Activated T-cell treated with anti-CD3 and anti-CD28 coated beads, Interleukin-2, amount 50 U/mL, for 72 hours (primary cell): ENCODE measurements at places on chromosomes 1 and 21.

- DNase-seq: no peak
Measured at GRCh38 chr21:39525129-39525528, 73.4 kb downstream of the SH3BGR start.

GRCh38 chr1:145937436-145937835 lies 10.2 kb upstream of the RBM8A start:
- DNase-seq: no peak

DNA sequence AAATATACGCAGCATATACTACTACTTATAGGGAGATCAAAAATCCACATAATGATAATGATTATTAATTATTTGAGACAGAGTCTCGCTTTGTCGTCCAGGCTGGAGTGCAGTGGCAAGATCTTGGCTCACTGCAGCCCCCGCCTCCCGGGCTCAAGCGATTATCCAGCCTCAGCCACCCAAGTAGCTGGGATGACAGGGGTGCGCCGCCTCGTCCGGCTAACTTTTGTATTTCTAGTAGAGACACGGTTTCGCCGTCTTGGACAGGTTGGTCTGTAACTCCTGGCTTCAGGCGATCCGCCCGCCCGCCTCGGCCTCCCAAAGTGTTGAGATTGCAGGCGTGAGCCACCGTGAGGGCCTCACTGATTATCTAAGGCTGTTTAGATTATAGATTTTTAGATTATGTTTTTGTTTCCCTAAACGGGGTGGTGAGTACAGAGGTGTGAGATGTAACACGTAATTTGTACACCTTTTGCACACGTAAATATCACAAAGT lies 548 bp upstream of the SLC25A33 start:
- DNase-seq: no peak

DNA sequence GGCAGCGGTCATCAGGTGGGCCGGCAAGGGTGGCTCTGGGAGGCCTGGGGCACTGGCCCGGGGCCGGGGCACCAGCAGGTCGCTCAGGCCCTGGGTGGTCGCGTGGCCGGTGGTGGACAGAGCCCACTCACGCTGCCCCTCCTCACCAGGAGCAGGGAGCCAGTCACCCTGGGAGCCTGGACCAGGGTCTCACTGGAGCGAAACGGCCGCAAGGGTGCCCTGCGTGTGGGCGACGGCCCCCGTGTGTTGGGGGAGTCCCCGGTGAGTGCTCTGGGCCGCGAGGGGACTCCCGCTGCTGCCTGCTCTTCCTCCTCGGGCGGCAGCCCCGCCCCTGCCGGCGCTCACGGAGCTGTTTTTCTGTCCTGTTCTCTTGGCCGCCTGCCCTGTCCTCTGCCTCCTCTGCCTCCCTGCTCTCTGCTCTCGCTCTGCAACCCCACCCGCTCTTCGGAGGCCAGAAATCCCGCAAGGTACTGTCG lies 23.5 kb downstream of the RNF223 start:
- no peak for DNase-seq

- DNase-seq: no peak
Measured at GRCh38 chr1:12035312-12035711, 16.0 kb downstream of the MIIP start.

DNA sequence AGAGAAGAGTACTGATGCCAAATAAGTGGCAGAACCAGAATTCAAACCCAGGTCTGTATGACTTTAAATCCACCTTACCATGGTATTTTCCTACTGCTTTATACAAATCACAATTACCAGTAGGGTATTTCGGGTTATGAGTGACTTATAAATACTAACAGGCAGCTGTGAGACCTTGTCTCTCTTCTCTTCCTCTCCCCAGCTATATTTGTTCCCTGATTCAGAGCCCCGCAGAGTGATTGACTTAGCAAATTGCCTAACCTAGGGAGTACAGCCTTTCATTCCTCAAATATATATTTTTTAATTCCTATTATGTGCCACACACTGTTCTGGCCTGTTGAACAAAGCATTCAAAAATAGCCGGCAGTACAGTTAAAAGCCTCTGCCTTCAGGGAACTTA lies 168.0 kb downstream of the CLEC20A start:
- DNase-seq: no peak

DNA sequence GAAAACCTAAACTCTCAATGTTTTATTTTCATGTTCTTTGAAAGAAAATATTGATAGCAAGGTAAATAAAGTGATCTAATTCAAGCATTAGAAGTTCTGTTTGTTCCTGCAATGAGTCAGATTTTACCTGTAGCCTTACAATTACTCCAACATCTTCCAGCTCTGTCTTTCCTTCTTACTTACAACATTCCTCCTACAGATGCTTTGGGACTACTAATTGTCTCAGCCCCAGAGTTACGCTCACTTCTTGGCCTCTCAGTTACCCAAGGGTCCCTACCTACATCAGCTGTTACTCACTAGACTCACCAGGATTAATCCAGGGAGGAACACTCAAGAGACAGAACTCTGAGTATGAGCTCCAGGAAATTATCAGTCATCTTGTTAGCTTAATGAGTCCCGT lies 26.4 kb downstream of the OR14A16 start:
- no peak for DNase-seq

- no peak for DNase-seq
Measured at GRCh38 chr1:91640877-91641526, 140.4 kb downstream of the CDC7 start.

DNA sequence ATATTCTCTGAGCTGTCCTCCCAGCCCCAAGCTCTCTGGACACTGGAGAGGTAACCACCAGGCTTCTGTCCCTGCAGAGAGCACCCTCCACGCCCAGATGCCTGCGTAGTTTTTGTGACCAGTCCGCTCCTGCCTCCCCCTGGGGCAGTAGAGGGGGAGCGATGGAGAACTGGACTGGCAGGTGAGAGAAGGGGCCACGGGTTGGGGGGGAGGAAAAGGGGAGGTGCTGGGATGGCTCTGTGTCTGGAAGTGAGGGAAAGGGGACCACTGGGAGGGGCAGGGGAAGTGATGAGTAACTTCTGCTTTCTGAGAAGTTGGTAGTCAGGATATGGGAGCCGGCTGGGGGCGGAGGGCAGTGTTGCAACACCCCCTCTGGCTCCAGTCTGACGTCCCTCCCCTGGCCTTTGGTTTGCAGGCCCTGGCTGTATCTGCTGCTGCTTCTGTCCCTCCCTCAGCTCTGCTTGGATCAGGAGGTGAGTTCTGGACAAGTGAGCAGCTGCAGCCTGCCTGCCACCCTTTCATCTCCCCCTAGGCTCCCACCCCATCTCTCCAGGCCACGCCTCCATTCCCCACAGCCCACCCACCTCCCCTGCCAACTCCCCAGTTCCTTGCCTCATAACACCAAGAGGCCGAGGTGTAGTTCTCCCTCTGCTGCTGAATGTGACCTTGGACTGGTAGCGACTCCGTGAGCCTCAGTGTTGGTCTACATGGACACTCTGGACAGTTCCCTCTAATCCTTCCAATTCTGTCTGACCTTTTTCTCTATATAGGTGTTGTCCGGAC lies 3.1 kb downstream of the ADAMTSL4 start:
- no peak for DNase-seq

- no peak for DNase-seq
Measured at GRCh38 chr21:32993894-32994293, 31.8 kb upstream of the OLIG2 start.

DNA sequence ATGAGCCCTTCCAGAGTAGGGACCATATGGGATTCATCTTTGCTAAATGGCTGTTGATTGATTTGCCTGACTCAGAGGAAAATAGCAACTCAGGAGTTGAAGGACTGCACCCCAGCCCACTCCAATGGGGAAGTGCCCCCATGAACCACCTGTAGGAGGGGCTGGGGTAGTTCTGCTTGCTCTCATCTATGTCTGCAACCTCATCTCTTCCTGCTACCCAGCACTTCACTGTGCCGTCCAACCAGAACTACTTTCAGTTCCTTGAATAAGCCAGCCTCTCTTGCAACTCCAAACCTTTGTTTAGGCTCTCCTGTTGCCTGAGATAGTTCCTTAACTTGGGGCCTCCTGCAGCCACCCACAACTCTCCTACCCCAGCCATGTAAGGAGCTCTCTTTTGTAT lies 26.6 kb downstream of the BEND5 start:
- no peak for DNase-seq

DNA sequence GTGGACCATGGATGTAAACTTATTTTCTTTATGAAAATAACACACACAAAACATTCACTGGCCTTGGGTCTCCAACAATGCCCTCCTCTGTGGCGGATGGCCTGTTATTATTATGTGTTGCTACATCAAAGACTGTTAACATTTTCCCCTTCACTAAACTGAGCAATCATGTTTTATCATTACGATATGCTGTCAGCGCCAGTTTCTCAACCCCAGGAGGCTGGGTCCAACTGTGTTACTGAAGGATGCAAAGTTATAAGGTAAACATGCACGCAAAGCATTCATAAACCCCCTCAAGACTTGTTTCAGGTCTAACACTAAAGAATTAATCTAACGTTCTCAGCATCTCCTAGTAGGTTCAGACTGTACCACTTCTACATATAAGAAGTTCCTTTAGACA lies 6.0 kb upstream of the DUSP10 start:
- no peak for DNase-seq

GRCh38 chr1:179146476-179146875 lies 64.6 kb downstream of the TOR3A start:
- DNase-seq: no peak

- no peak for DNase-seq
Measured at GRCh38 chr1:215765833-215766232, 198.7 kb downstream of the KCTD3 start.

- DNase-seq: no peak
Measured at GRCh38 chr1:72516264-72516663, 233.9 kb upstream of the NEGR1 start.
